ENCODE measurements at places on chromosomes 1 and 21.

GRCh38 chr1:5973771-5974170 lies 18.5 kb downstream of the NPHP4 start:
- DNase-seq = no peak

- peak; percentile 37 for DNase-seq
These were observed 6.0 kb downstream of the FCRLB start for GRCh38 chr1:161727256-161727924.

GRCh38 chr21:31181082-31181750 lies 142.9 kb upstream of the KRTAP19-8 start:
- peak; percentile 48 for DNase-seq

DNA sequence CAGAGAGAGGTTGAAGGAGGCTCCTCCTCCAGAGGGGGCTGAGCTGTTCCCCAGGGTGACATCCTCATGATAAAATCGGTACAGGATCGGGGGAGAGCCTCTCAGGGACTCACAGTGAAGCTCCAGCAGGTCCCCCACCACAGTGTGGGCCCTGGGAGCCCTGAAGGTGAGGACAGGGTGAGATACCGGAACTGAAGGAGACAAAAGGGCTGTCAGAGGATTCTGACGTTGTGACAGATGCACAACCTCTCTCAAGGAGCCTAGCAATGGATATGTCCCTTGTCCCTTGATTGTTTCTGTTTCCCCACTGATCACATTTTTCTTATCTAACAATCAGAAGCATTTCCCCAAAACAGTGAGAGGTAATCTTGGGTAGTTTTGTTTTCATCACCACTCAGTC lies 5.2 kb downstream of the FCRL3 start:
- DNase-seq = no peak

GRCh38 chr1:244960904-244961303 lies 96.6 kb upstream of the HNRNPU start:
- no peak for DNase-seq

DNA sequence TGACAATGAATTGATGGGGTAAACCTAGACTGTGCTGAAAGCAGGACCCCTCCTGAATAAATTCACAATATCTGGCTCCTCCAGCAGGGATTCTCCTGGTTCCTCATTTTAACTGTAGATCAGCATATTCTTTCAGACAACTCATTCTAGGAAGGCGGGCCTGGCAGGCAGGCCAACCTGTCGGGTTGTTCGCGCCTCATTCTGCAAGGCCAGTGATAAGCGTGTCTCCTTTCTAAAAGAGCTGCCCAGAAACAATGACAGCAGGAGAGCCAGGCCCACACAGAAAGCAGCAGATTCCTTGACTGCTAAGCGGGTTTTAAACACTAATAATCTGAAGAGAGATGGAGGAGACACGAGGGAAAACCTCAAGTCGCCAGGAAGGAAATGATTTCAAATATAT lies 70.0 kb downstream of the NTPCR start:
- DNase-seq = no peak

GRCh38 chr21:35171385-35171784 lies 122.3 kb upstream of the RUNX1 start:
- no peak for DNase-seq

- DNase-seq = no peak
These were observed 2.1 kb downstream of the B4GALT2 start for GRCh38 chr1:43981135-43981491.

- no peak for DNase-seq
These were observed 1.6 kb downstream of the SRARP start for GRCh38 chr1:16005597-16005996.

GRCh38 chr1:202248861-202249260 lies 55.3 kb downstream of the LGR6 start:
- DNase-seq = no peak

- no peak for DNase-seq
These were observed 4.5 kb upstream of the LRRC52 start for GRCh38 chr1:165539306-165539705.

DNA sequence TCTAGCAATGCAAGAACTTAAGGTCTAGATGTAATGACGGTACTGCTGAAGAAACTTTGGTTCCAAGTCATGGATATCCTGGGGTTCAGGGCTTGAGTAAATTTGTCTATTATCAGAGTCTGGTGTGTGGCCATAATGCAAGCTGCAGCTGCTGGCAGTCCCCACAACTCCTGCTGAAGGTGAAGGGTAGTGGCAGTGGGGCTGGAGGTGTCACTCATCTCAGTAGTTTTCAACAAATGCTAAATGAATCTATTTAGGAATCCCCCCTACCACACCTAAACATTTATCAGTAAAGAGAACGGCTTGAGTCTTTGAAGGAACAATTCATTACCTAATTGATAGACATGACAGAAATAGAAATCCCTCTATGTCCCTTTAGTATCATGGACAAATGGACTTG lies 99.2 kb upstream of the GNG4 start:
- DNase-seq = no peak

DNA sequence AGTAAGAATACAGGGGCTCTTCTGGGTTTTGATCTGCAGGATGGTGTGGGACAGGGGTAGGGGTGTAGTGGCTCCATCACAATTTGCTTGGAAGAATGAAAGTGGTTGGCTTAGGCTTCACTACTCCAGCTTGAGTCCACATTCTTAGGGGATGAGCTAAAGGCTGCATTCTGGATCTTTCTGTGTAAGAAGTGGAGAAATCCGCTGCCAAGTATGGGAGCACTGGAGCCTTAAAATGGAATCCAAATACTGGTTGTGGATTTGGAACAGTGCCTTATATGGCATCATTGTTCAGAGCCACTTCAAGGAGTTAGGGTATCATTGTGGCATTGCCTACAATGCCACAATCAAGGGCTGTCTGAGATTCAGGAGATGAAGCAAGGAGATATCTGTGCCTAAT lies 187.1 kb downstream of the LMO4 start:
- no peak for DNase-seq

All from stimulated activated naive CD4-positive, alpha-beta T cell (primary cell).